Activated naive CD8-positive, alpha-beta T cell treated with anti-CD3 and anti-CD28 coated beads, Interleukin-2, amount 50 U/mL, for 24 hours (primary cell): ENCODE measurements at places on chromosomes 7 and 10.

DNA sequence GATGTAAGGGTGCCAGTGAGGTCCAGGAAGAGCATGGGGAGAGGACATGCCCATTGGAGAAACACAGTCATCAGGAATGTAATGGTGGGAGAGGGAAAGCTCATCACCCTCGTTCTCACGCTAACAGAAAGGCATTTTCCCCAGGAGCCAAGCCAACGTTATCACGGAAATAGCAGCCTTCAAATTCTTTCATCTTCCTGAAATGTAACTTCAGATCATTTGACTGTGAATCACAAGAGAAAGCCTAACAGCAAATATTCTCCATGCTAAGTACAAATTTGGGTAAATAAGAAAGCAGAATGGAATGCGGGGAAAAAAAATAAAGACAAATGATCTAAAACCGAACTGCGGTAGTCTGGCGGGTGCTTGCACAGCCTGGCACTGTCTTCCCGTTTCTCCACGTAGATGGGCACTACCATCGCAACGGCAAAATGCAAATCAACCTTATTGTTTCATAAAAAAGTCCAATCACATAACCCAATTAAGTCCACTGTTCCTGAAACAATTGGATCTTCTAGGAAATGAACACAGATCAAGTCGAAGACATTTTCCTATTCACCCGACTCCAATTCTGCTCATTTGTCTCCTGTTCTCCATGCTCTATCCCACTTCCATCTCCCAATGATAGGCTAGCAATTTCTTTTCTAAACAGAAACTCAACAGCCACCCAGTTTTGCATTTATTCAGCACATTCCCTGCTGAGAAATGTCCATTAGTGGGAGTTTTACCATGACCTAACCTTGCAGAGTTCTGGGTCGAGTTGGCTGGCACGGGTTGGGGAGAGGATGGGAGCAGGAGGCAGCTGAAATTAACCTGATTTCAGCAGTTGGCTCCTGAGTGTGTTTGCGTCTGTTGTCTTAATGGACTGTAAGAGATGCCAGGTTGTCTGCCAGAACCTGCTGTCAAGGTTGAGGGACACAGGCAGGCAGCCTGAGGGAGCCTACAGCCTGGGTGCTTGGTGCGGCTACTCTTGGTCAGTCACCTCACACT lies 74.6 kb upstream of the FRMD4A start:
- DNase-seq: no peak

DNA sequence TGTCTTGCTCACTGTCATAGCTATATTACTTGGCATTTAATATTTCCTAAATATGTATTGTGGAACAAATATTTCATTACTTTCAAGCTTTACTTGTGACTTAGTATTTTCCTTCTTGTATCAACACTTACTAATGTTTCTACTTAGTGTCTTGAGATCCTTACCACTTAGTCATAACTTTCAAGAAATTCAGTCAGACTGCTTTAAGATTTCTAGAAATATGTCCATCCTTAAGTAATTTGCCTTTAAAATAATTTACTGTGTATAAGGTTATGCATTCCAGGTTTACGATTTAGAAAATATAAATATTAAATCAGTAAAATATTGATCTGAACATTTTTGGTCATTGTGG lies 87.3 kb upstream of the CSTF2T start:
- no peak for DNase-seq

DNA sequence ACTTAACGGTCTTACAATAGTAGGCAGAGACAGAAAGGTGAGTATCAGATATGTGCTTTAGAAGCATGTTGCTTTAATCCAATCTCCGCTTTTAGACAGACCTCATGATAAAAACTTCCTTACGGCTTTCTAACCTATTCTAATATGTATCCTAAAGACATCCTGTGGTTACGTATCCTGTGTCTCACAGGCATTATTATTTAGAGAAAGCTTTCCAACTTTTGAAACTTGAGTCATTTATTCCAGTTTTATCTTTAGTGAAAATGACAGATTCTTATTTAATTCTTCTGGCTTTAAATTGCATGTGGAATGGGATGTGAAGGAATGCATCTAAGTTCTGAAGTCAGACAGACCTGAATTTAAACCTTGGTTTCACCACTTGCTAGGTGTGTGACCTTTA lies 118.9 kb downstream of the OTUD1 start:
- DNase-seq: no peak

DNA sequence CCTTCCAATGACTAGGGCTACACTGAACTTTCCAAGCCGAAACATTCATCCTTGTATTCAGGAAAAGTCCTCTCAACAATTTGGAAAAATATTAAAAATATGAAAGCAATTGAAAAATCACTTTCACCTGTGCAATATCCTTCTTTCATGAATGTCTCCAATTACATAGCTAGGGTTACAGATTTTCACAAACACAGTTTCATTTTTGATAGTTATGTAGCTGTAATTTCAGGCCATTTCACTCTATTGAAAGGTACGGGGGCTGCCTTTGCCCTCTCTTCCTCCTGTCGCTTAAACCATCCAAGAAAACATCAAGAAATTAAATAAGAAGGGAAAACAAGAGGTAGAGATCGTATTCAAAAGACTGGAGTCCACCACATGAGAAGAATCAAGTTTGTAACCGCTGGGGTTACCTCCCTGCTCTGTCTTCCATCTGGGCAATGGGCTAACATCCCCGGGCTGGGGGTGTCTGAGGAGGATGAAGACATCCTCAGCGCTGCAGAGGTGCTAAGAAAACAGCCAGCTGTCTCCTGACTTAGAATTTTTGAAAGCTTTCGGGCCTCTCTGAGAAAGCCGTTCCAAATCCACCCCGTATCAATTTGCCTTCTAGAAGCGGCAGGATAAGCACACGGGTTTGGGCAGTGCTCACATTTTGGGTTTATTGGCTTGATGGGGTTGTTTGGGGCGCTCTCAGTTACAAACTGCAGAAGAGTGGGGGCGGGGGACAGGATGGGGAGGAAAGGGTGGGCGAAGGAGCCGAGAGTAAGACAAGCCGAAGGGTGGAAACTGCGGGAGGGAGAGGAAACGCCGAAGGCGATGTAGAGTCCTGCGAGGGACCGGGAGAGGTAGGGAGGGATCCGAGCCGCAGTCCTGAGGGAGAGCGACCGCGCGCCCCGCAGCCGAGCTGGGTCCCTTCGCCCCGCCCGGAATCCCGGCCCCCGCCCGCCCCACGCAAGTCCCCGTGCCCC lies 24.3 kb upstream of the VAX1 start:
- no peak for DNase-seq

GRCh38 chr10:129833994-129834739 lies 129.9 kb downstream of the EBF3 start:
- DNase-seq: no peak

DNA sequence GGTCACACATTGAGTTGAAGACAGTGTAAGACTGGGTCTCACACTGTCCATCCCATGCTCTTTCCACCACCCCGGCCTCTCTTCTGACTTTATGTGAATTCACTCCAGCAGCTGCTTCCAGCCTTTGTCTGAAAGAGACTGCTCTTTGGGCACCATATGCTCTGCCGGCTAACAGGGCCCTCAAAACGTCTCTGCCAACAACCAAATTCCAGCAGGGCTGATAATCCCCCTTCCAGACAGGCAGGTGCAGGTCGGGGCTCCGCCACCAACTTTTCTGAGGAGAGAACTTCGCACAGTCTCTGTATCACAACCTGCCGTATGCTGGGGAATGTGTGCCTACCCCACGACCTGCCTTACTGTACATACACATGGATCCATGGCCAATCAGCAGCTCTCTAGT lies 64.3 kb downstream of the PLXNA4 start:
- DNase-seq: no peak

DNA sequence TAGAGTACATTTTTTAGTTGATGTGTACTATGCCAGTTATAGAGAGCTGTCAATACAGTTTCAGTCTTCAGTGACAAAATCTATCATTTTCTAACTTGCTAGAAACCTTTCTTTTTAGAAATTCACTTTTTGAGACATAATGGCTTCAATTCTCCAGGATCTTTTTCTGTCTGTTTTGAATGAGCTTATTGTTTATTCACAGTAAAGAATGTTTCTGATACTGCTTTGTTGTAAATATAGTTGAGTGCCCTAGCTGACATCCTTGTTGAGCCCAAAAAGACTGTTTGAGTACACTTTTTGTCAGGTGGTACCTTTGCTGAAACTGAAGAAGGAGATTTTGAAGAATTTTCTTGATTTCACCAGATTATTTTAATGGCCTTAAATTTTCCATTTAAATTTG lies 139.9 kb downstream of the PPP1R9A start:
- no peak for DNase-seq

GRCh38 chr7:30986738-30987137 lies 23.0 kb downstream of the GHRHR start:
- DNase-seq: no peak

DNA sequence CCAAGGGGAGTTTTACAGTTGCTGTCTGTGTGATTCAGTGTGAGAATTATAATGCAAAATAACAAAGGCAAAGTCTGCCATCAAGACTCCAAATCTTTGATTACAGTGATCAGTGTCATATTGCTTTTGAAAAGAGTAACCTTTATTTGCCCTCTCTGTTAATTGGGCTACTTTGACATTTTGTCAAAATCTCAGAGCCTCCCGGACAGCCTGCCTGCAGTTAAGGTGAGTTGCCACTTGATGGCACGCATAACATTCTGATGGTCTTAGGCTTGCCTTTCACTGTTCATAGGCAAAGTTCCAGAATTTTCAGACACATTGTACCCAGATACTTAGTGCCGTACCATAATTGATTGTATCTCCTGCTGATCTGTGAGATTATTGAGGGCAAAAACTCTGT lies 253.5 kb downstream of the ABCA13 start:
- DNase-seq: no peak

DNA sequence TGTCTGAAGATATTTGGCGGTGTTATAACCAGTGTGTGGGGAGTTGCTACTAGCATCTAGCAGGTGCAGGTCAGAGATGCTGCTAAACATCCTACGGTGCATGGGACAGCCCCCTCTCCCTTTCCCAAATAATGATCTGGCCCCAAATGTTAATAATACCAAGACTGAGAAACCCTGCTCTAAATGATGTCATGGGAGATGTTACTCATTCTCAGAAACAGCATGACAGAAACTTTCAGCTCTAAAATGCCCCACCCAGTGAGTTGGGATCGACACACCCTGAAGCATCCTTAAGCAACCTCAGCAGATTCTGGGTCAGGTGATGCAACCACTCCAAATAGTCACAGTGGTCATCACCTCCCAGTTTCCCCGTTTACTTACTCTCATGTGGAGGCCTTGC lies 108.8 kb upstream of the MPP7 start:
- peak; percentile 10 for DNase-seq

GRCh38 chr7:12221414-12221813 lies 10.3 kb downstream of the TMEM106B start:
- DNase-seq: no peak

DNA sequence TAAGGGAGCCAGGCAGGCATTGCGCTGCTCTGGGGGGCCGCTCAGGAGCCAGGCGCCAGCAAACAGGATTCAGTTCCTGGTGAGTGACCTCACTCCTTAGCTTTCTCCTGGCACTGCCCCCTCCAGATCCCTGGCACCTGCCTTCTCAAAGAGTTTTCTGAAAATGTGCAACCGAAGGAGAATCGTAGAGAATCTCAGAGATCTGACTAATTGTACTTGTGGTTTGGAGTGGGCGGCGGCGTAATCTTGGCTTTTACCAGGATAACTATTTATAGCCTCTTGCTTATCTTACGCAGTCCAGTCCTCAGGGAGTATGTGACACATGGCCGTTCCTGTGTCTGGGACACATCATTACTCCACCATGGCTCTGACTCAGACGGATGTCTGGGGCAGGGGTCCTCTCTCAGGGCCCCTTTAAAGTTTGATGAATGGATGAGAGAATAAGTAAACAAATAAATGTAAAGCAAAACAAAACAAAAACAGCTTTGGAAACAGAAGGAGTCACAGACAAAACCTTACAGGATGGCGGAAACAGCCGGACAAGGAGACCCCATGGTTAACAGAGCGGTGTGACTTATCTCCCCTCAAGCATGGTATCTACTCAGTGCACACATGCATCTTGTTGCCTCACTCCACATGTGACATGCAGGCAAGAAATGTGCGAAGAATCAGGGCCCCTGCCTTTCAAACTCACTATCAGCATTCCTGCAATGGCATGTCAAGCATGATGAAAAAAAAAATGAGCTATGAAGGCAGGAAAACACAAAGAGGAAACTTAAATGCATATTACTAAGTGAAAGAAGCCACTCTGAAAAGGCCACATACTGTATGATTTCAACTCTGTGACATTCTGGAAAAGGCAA lies 99.7 kb downstream of the TNS3 start:
- peak; percentile 46 for DNase-seq

GRCh38 chr7:47763063-47763974 lies 181.4 kb upstream of the TNS3 start:
- no peak for DNase-seq

GRCh38 chr7:23369100-23369499 lies 70.0 kb downstream of the MALSU1 start:
- no peak for DNase-seq

DNA sequence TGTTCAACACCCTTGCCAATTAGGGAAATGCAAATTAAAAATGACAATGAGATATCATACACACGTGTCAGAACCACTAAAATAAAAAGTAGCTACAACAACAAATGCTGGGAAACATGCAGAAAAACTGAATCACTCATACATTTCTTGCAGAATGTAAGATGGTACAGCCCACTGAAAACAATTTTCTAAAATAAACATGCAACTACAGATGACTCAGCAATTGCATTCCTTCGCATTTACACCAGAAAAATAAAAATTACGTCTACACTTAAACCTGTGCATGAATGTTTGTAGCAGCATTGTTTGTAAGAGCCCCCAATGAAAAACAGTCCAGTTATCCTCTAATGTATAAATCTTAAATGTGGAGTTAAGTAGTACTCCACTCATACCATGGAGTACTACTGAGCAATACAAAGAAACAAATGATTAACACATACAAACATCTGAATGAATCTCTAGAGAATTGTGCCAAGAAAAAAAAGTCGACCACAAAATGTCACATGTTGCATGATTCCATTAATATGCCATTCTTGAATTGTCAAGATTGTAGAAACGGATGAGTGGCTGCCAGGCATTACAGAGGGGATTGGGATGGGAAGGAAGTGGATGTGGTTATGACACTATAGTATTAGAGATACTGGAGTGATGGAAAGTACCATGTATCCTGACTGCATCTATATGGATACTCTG lies 134.6 kb upstream of the NPSR1 start:
- DNase-seq: no peak

DNA sequence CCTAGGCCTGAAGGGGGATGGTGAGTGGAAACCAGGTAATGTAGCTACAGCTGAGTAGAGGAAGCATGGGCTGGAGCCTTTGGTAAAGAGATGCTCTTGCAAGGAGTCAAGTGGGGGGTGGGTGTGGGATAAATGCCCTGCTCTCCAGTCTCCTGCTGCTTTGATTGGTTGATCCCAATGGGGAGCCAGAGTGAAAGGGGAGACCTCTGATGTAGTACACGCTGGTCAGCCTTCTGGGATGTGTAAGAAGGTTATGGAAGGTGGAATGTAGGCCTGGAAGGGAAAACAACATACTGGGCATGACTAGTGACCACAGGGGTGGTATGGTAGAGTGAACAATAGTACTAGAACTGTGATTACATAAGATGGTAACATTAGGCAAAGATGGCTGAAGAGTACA lies 44.3 kb downstream of the TET1 start:
- no peak for DNase-seq

- no peak for DNase-seq
Observed at GRCh38 chr10:8803992-8804391, 749.5 kb downstream of the GATA3 start.

- no peak for DNase-seq
Observed at GRCh38 chr7:156898938-156899337, 6.0 kb upstream of the LMBR1 start.

GRCh38 chr7:73770860-73771670 lies 995 bp upstream of the CLDN3 start:
- no peak for DNase-seq
